ENCODE measurements at places on chromosomes 3 and 15.
A peak's percentile ranks its signal among the peaks of the same experiment; 100 is the strongest.

DNA sequence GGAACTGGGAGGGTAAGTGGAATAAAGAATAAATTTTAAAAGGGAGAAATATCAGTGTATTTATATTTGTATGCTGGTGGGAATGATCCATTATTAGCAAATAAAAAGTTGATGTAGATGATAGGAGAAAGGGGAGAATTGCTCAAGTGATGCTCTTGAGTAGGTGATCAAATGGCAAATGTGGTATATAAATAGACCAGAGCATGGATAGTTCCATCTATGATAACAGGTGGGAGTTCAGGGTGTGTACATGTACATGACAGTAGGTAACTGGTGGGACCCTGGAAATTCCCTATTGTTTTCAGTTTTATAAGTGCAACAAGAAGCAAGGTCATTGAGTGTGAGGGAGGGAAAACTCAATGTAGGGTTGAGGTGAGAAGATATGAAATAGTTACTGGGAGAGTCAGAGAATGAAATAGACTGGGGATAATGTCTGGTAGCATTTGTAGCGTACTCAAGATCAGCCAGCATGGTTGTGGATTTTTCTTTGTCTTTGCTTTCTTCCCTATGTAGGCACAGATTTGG is 31.3 kb upstream of the EBLN2 start:
- no peak for DNase-seq

GRCh38 chr15:40042791-40043320 is 3.9 kb upstream of the SRP14 start:
- DNase-seq = no peak

- DNase-seq = no peak
Observed at GRCh38 chr3:87047852-87048251, 56.9 kb upstream of the VGLL3 start.

DNA sequence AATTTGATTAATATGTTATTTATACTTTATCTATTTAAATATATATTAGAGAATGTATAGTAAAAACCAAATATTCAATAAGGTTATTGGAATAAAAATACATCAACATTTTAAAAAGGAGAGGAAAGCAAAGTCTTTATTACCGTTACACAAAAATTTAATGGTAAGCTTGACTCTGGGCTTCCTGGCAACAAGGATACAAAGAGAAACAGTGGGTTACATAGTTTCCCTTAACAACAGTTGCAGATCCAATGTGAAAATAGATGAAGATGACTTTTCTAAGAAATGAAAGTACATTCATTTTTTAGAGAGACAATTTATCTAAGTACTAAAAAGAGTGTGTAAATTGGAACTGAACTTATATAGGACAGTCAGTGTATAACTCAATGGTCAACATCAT is 6.0 kb upstream of the PHLDB2 start:
- no peak for DNase-seq

GRCh38 chr3:170724599-170725280 is 138.9 kb upstream of the SLC7A14 start:
- peak; percentile 98 for DNase-seq

GRCh38 chr3:65873869-65874268 is 164.8 kb downstream of the MAGI1 start:
- no peak for DNase-seq

DNA sequence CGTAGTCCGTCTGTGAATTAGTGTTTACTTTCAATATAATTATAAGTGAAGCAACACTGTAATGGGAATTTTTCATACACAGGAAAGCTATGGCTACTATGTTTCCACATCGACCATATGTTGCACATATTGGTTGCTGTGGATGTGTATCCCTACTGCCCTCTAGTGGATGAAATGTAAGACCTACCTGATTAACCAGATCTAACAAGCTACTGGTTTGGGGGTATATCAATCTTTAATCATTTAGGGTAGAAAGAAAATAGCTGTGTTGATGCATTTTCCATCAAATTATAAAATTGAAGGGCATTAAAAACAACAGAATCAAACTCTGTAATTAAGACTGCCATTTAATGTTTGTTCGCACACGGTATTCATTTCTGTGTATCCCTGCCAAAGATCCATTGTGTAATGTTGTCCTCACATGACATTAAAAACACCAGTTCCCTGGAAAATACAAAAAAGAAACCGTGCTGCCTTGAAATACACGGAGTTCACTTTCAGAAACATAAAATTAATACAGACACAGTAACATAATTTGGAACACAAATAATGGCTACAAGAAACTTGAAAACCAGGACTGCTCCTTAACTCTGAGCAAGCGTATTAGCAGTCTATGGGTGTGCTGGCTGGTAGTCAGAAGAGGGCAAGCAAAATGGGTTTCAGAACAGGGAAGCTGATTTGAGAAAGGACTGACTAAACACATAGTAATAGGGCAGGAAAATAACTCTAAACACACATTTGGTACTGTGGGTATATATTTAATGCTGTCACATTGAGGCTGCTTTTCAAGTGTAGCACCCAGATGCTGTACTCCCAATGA is 125.1 kb downstream of the TIGIT start:
- peak; percentile 74 for DNase-seq

GRCh38 chr3:166902374-166902773 is 477.7 kb downstream of the ZBBX start:
- DNase-seq = no peak

- DNase-seq = no peak
Observed at GRCh38 chr15:61467823-61468222, 238.7 kb upstream of the RORA start.

- no peak for DNase-seq
Observed at GRCh38 chr3:5861151-5861550, 673.6 kb downstream of the EDEM1 start.

- DNase-seq = no peak
Observed at GRCh38 chr3:145055375-145056076, 1083.9 kb downstream of the DIPK2A start.

- DNase-seq = no peak
Observed at GRCh38 chr15:97037080-97037479, 706.6 kb downstream of the NR2F2 start.

DNA sequence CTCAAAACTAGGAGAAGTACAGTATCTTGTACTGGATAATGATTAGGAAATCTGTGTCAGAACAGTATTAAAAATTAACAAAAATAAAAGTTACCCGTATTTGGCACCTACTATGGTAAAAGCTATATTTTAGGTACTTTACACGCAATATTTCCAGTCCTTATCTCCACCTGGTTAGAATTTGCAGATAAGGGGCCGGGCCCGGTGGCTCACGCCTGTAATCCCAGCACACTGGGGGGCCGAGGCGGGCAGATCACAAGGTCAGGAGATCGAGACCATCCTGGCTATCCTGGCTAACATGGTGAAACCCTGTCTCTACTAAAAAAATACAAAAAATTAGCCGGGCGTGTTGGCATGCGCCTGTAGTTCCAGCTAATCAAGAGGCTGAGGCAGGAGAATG is 28.4 kb downstream of the MKRN2OS start:
- no peak for DNase-seq

GRCh38 chr3:128257632-128258031 is 104.4 kb downstream of the EEFSEC start:
- DNase-seq = no peak

DNA sequence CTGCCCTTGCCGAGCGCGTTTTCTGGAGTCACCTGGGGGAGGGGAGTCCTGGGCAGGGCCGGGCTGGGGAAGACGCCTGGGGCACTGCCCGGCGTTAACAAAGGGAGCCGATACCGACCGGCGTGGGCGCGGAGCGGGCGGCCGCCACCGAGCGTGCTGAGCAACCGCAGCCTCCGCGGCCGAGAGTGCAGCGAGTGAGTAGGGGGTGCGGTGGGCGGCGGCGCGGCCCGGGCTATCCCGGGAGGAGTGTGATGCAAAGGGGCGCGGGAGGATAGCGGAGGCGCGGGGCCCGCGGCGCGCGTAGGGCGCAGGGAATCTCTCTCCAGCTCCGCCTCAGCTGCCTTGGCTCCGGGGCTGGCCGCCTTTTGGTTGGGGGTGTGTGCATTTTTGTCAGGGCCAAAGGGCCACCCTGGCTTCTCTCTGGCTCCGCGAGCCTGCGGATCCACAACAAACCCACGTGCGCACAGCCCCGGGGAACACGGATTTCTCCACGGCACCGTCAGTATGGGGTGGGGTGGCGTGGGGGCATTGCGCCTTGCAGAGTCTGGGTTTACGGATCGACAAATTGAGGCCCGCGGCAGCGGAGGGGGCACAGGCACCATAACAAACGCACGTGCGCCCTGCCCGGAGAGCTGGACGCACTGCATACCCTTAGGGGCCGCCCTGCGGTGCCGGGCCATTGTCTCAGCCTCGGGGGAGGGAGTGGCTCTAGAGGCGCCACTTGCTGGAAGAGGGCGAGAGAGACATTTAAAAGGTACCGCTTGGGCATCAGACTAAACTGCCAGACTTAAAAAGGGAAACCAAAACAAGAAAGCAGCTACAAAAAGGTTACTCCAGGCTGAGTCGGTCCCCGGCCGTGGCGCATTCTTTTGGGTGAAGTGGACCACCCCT is 560 bp downstream of the ST6GAL1 start:
- DNase-seq = peak; percentile 22

DNA sequence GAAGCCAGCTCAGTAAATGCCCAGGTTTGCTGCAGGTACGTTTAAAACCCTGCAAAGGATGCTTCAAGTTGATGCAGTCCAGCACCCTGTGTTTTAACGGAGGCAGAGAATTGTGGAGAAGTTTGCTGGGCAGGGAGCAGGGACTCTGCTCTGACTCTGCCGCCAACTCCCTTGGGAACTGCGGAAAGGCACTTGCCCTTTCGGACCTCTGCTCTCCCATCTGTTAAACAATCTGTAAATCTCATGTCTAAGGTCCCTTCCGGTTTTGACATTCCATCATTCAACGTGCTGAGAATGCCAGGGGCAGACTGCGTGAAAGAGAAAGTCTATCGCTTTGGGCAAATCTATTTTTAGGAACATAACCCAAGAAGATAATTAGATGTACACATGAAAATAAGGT is 184.5 kb downstream of the OPA1 start:
- no peak for DNase-seq

- peak; percentile 42 for DNase-seq
Observed at GRCh38 chr3:66938338-66938963, 59.7 kb upstream of the KBTBD8 start.

DNA sequence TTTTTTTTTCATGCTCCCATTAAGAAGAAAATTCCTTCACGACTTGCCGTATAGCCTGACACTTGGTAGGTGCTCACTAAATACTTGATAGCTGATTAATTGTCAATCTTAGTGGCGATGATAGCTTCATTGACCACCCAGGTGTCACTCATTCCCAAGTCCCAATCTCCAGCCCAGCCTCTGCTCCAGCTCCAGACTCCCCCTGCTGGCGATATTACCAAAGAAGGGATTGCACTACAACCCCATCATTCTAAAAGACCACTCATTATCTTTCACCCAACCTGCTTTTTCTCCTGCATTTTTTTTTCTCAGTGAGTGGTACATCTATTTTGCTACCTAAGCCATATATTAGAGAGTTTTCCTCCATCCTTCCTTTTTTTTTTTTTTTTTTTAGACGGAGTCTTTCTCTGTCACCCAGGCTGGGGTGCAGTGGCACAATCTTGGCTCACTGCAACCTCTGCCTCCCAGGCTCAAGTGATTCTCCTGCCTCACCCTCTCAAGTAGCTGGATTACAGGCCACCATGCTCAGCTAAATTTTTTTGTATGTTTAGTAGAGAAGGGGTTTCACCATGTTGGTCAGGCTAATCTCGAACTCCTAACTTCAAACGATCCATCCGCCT is 19.5 kb upstream of the COMMD2 start:
- DNase-seq = no peak

DNA sequence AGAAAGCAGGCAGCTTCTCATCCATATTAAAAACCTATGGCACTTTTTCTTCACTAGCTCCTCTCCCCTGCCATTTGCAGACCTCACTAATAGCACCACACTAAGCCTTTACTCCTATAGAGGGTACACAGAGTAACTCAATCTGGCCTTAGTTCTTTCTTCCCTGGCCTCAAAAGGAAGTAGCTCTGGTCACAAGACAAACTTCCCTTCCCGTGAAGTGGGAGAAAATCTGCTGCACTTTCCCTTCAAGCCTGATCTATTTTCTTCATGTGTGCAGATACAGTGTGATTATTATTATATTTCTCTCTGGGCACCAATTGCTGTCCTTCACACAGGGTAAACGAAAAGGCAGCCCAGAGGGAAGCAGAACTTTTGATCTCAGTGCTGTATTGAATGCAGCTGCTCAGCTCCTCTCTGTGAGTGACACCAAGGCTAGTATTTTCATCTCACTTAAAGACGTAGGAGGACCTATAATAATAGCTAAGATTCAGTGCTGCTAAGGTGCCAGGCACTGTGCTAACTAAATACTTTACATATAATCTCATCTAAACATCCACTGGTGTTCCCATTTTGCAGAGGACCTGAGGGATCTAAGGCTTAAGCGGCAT is 61.9 kb upstream of the RASGRP1 start:
- DNase-seq = no peak

DNA sequence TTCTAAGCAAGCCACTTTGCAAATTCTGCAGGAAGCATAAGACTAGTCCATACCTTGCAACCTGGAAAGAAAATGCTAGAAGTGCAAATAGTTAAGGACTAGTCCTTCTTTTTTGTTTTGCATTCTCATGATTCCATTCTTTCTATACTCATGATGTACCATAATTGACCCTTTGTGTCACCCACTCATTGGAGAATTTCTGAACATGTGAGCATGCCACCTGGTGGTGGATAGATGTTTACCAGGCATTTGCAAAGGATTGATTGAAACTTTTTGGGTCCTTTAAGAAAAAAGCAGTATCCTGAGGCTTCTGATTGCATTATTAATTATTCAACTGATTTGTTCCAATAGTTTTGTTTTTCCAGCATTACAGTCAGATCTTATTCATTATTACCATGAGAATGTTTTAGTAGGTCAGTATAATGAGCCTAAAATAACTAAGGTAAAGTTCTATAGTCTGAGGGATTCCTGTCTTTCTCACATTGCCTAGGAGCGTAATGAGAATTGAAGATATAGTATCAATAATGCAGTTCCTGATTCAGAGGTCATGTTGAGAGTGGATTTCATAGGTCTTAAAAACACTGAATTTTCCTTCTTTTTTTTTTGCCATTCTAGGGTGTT is 20.2 kb upstream of the DIPK2A start:
- peak; percentile 19 for DNase-seq

DNA sequence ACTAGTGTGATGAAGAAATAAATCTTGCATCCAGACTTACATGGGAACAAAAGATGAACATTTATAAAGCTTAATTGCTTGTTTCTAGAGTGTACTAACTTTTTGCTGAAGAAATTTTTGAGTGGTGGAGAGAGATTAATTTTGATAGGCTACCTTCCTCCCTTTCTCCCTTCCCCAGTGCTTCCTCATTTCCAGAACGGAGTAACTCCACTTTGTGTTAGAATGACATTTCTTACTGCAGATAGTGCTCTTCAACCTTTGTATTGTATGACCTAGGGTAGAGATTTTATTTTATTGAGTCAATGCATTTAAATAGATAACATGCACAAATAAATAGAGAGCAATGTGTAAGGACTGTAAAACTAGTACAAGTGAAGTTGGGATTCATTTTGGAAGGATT is 1.9 kb downstream of the ATP1B3 start:
- no peak for DNase-seq

GRCh38 chr3:25428789-25429335 is 799 bp downstream of the RARB start:
- DNase-seq = no peak

GRCh38 chr3:101791778-101792177 is 12.8 kb downstream of the NXPE3 start:
- no peak for DNase-seq
